Activated T-helper 17 cell treated with anti-CD3 and anti-CD28 coated beads, Interleukin-2, amount 50 U/mL, for 72 hours (primary cell): ENCODE measurements at places on chromosomes 1 and 21. TPM values are rescaled to one million over a fixed set of nuclear protein-coding genes. Genes with fewer than 3 reads are reported as not detected.

GRCh38 chr1:158998781-158999161 lies 10.9 kb upstream of the IFI16 start:
- peak overlapping the region; percentile 54 for H3K4me3 ChIP-seq
- no peaks in the 10 kb centered on the region for H3K27me3 ChIP-seq
- peak overlapping the region; percentile 6 for H3K27ac ChIP-seq

GRCh38 chr1:93576746-93577145 lies 104.9 kb downstream of the BCAR3 start:
- H3K4me3 ChIP-seq: no peak overlapping the region
- no peaks in the 10 kb centered on the region for H3K4me1 ChIP-seq
- H3K27ac ChIP-seq: no peak overlapping the region
- no peak for ATAC-seq
- H3K27me3 ChIP-seq: no peaks in the 10 kb centered on the region

GRCh38 chr1:243962541-243962940 lies 88.5 kb upstream of the ZBTB18 start:
- no peak for ATAC-seq
- no peaks in the 10 kb centered on the region for H3K4me1 ChIP-seq
- H3K27me3 ChIP-seq: peaks cover 9% of the 10 kb centered on the region
- no peak overlapping the region for H3K4me3 ChIP-seq

GRCh38 chr1:198861636-198862035 lies 222.8 kb downstream of the PTPRC start:
- no peak overlapping the region for H3K27ac ChIP-seq
- ATAC-seq: no peak
- H3K27me3 ChIP-seq: no peaks in the 10 kb centered on the region
- no peaks in the 10 kb centered on the region for H3K4me1 ChIP-seq

Gene CZIB
- total RNA-seq: 43.0 TPM

DNA sequence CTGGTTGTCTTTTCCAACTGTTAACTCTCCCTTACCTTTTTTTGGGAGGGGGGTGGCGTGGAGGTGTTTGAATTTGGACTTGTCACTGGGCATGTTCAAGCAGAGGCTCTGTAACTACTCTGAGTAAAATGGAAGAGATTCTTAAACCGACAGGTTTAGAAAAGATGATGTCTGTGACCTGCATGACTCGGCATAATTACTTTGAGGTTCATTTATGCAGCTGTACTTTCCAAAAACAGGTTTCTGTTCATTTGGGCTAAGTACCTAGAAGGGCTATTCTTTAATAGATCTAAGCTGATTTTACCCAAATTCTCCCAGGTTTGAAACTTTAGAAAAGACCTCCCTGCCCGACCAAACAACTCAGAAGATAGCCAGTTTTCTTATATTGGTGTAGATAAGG lies 80.3 kb downstream of the SLC35A3 start:
- H3K36me3 ChIP-seq: peaks cover 76% of the 10 kb centered on the region
- H3K27ac ChIP-seq: peak overlapping the region; percentile 56
- ATAC-seq: no peak
- no peaks in the 10 kb centered on the region for H3K27me3 ChIP-seq

GRCh38 chr21:46124926-46125845 lies 27.3 kb downstream of the COL6A2 start:
- H3K36me3 ChIP-seq: no peaks in the 10 kb centered on the region
- H3K27ac ChIP-seq: no peak overlapping the region
- no peak for ATAC-seq
- H3K27me3 ChIP-seq: no peaks in the 10 kb centered on the region
- no peaks in the 10 kb centered on the region for H3K4me1 ChIP-seq

DNA sequence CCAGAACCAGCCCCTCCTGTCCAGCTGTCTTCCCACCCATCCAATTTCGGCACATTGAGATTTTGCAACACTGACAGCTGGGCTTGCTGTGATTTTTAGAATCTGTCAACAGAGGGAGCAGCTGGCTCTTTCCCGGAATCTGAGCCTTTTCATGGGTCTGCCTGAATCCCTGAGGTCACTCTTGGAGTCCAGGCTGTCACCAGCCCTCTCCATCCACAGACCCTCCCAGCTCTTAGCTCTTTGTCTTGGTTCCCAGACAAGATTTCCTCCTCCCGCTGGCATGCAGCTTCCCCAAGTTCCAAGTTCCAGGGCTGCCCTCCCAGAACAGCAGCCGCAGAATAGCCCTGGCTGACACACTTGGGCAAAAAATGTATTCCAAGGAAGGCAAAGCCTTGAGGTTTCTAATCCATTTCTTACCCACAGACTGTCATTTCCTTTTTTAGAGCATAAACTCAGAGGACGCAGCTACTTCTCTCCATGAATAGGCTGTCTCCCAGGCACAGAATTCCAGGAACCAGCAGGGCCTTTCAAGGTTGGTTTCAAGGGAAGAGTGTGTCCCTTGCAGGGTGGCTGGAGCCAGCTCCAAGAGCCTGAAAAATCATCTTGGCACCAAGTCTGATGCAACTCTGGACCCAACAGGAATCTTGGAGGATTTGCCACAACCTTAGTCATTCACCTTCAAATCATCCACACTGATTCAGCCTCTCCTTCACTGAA lies 7.1 kb upstream of the TMEM61 start:
- no peak for ATAC-seq
- H3K27me3 ChIP-seq: peaks cover 25% of the 10 kb centered on the region
- H3K4me1 ChIP-seq: peaks cover 6% of the 10 kb centered on the region
- H3K27ac ChIP-seq: no peak overlapping the region
- no peak overlapping the region for H3K4me3 ChIP-seq
- no peaks in the 10 kb centered on the region for H3K36me3 ChIP-seq

DNA sequence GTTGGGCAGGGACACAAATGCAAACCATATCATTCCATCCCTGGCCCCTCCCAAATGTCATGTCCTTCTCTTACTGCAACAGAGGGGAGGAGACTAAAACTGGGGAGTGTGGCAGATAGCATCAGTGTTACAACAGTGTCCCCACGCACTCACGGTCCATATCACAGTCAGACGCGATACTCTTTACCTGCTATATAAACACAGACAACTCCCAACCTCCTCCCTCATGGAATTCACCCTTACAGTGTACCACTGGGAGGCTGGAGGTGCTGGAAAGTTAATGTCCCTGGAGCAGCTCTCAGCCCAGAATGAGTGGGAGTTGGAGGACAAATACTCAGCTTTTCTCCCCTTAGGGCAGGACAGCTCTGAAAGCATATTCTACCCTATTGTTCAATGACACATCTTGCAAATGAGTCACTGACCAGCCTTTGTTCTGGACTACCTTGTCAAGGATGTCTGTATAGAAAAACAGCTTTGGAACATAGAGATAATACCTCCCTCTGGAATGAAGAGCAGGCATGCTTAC lies 445.9 kb downstream of the SETD4 start:
- H3K27me3 ChIP-seq: peaks cover 35% of the 10 kb centered on the region
- no peaks in the 10 kb centered on the region for H3K4me1 ChIP-seq
- H3K27ac ChIP-seq: no peak overlapping the region

- H3K4me3 ChIP-seq: no peak overlapping the region
- no peak overlapping the region for H3K27ac ChIP-seq
- H3K36me3 ChIP-seq: no peaks in the 10 kb centered on the region
- no peaks in the 10 kb centered on the region for H3K4me1 ChIP-seq
These were observed 17.4 kb upstream of the ACTRT2 start for GRCh38 chr1:3003941-3004270.

DNA sequence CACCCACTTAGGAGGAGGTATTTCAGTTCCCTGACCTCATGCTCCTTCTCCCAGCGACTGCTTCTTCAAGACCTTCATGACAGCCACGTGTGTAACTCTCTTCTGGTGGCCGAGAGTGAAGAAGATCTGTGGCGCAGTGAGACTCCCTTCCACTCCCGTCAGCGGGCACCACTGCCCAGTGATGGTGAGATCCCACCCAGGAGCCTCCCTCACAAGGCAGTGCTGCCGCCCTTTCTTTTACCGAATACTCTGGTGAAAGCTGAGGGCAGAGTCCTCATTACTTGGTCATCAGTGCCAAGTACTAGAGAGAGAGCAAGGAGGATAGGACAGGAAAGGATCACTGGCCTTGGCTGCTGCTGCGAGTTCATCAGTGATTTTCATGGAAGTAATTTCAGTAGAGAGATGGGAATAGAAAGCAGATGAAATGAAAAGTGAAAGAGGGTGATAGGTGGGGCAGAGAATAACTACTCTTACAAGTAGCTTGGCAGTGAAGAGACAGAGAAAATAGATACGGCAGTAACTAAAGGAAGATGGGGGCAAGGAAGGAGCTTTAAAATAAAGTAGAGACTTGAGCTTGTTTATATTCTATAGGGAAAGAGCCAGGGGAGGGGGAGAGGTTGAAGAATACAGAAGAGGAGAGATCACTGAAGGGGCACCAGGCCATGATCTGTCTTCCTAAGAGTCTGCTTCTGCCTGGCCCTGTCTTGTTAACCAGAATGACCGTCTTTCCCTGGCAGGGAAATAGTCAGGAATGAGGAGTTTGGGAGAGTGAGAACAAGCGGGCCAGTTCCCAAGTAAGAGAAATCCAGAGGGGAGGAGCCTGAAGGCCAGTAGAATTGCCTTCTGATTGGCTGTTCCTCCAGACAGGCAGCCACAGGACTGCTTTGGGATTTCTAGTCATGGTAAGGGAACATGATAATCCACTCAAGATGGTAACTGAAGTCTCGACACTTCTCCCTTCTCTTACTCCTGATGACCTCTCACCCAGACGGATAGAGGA lies 18.3 kb downstream of the HYI start:
- no peaks in the 10 kb centered on the region for H3K27me3 ChIP-seq
- peaks cover 77% of the 10 kb centered on the region for H3K36me3 ChIP-seq
- no peaks in the 10 kb centered on the region for H3K4me1 ChIP-seq
- no peak for ATAC-seq
- H3K4me3 ChIP-seq: no peak overlapping the region

GRCh38 chr1:185486346-185486745 lies 169.3 kb upstream of the IVNS1ABP start:
- no peak overlapping the region for H3K4me3 ChIP-seq
- peak overlapping the region; percentile 32 for H3K27ac ChIP-seq
- no peaks in the 10 kb centered on the region for H3K27me3 ChIP-seq
- no peaks in the 10 kb centered on the region for H3K4me1 ChIP-seq
- no peak for ATAC-seq

- ATAC-seq: no peak
- no peaks in the 10 kb centered on the region for H3K4me1 ChIP-seq
- H3K36me3 ChIP-seq: no peaks in the 10 kb centered on the region
- H3K27me3 ChIP-seq: no peaks in the 10 kb centered on the region
- no peak overlapping the region for H3K27ac ChIP-seq
These were observed 54.9 kb upstream of the CRB1 start for GRCh38 chr1:197213193-197213592.

GRCh38 chr1:218409946-218410510 lies 64.9 kb downstream of the TGFB2 start:
- peaks cover 9% of the 10 kb centered on the region for H3K27me3 ChIP-seq
- H3K4me1 ChIP-seq: no peaks in the 10 kb centered on the region
- H3K27ac ChIP-seq: no peak overlapping the region
- no peak for ATAC-seq
- H3K4me3 ChIP-seq: no peak overlapping the region

Gene SASS6
- 14.1 TPM for total RNA-seq

DNA sequence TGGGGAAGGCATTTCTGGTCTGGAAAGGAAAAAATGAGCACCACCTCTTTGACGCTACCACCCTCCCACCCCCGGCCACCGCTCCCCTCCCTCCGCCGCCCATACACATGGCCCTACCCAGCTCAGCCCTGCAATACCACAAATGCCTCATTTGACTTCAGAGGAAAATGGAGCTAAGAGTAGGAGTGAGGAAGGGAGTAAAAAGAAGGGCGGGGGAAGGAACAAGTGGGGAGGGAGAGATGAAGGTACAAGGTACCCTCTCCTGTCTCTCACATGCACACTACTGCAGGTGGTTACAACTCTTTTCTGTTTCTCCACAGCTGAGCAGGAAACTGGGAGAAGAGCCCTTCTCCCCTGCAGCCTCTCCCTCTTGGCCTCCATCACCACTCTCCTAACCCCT lies 7.1 kb downstream of the SYT2 start:
- no peaks in the 10 kb centered on the region for H3K4me1 ChIP-seq
- no peak for ATAC-seq
- H3K27ac ChIP-seq: no peak overlapping the region

- peaks cover 99% of the 10 kb centered on the region for H3K36me3 ChIP-seq
- ATAC-seq: no peak
- H3K27ac ChIP-seq: no peak overlapping the region
- no peaks in the 10 kb centered on the region for H3K27me3 ChIP-seq
These were observed 91.2 kb downstream of the JAK1 start for GRCh38 chr1:64875101-64875500.

GRCh38 chr1:91120936-91121335 lies 99.1 kb upstream of the ZNF644 start:
- no peak overlapping the region for H3K4me3 ChIP-seq
- H3K4me1 ChIP-seq: peaks cover 12% of the 10 kb centered on the region
- no peak overlapping the region for H3K27ac ChIP-seq

DNA sequence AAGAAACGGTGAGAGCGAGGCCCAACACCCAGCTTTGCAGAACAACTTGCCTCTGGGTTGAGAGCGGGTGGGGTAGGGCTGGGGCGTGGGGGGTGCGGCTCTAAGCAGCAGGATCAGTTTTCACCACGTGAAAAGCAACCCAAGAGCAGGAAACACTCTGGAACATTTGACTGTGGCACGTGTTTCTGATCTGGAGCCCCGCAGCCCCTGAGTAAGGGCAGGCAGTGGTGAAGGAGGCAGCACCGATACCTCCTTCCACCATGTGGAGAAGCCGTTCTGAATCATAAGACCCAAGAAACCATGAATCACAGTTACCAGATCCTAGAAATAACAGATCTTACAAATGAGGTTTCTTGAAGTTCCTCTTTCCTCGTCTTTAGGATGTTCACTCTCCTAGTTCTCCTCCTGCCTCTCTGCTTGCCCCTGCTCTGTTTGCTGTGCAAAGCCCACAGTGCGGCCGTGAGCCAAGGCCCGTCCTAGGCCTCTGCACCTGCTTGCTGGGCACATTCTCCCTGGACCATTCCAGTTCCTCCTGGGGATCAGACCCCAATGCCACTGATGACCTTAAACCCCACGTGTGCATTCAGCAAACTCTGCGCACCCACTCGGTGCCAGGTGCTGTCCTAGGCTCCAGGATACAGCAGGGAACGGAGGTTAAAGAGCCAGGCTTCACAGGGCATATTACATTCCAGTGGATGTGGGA lies 31.9 kb downstream of the SLC1A7 start:
- no peaks in the 10 kb centered on the region for H3K36me3 ChIP-seq
- no peak overlapping the region for H3K4me3 ChIP-seq
- peak; percentile 80 for ATAC-seq
- no peaks in the 10 kb centered on the region for H3K27me3 ChIP-seq
- peaks cover 9% of the 10 kb centered on the region for H3K4me1 ChIP-seq

DNA sequence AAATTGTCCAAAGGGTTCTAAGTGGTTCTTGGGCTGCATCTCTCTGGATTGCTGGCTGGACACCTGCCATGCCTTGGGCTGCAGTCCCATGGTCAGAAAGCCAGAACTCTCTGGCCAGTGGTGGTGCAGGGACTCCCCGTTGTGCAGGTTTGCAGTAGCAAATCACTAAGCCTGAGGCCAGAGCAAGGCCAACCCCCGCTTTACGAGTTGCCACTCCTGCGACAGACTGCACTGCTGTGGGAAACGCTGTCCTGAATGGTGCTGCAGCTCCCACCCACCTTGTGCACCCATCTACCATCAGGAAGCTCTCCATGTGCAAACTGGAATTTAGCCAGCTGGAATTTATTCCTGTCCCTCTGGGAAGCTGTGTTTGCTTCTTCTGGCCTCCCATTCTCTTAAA lies 45.7 kb downstream of the LHX4 start:
- no peaks in the 10 kb centered on the region for H3K4me1 ChIP-seq
- no peaks in the 10 kb centered on the region for H3K27me3 ChIP-seq
- ATAC-seq: no peak

Gene LRRC53
- not detected for total RNA-seq

Gene GPR25
- 1.8 TPM for total RNA-seq

- H3K27ac ChIP-seq: no peak overlapping the region
- no peak overlapping the region for H3K4me3 ChIP-seq
- no peaks in the 10 kb centered on the region for H3K4me1 ChIP-seq
- ATAC-seq: peak; percentile 35
These were observed 13.1 kb downstream of the KRTAP13-1 start for GRCh38 chr21:30408782-30409494.
